ENCODE measurements at places on chromosomes 1 and 21.

DNA sequence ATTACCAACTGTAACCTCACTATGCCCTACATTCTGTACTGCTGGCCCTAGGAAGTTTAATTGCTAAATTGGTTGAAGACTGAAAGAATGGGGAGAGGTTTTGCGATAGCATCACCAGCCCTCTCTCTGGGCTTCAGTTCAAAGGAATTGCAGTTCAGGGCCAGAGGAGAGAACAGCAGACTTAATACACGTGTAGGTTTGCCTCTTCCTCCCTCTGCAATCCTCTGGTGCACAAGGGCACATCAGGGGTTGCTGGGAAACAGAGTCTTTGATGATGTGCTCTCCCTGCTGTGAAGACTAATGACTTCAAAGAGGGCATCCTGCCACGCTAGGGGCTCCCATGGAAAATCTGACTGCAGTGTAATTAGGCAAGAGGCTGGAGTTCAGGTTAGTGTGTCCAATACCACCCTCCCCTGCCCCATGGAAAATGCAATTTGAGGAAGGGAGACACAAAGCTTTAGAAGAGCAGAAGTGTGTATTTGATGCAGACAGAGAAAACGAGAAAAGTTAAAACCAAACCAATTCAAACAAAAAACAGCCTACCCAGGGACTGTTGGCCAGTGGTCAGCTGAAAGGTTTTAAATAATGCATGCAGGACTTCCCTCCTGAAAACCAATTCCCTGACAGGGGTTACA lies 167.9 kb downstream of the ASTN1 start:
- peak; percentile 17 for DNase-seq

DNA sequence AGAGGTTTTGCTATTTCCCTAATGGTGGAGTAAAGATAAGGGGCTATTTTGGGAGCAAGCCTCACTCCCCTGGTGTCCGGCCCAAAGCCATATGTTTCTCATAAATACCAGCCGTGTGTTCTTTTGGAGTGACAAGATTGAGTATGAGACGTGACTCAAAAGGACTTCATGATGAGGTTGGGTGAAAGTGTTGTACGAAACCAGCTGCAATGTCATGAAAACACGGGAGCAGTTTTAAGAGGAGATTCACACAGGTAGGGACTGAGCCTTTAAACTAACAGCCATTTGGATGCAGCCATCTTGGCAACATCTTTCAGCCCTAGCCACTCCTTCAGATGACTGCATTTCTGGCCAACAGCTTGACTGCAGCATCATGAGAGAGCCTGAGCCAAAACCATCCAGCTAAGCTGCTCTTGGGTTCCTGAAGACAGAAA lies 532.3 kb upstream of the USP24 start:
- DNase-seq = peak; percentile 72

- no peak for DNase-seq
These were observed 245.5 kb downstream of the MRPL39 start for GRCh38 chr21:25361765-25362164.

DNA sequence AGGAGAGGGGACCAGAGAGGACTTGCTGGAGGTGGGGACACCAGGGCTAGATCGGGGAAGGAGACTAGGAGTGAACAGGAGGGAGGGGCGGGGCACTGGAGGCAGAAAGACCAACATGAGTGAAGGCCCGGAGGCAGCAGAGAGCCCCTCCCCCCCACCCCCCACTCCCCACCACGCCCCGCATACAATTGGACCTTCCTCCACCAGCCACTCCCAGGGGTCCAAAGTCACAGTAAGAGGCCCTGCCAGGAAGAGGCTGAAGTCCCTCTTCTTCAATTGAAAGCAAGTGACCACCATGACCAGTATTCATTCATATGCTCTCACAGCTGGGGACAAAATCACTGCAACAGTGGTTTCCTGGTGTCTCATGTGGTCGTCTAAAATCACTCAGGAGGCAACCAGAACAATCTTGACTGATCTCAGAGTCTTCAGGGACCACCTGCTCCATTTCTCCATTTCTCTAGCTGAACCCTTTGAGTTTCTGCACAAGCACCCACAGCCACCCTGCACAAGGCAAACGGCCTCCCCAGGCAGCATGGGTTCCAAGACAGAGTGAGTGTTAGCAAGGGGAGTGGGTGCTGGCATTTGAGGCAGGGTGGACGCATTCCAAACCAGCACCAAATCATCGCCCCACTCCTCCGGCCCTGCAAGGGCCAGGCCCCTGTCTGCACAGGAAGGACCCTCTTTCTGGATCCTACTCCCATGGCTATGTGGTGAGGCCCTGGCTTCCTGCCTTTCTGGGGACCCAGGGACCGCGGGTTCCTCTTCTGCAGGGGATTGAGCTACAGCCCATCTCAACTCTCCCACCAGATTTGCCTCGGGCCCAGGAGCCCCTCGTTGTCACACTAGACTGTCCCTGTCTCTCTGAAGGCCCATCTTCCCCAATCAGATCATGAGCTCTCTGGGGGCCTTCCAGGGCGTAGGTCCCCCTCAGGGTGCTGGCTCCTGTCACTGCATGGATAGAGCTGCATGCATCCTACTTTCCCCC lies 17.0 kb downstream of the LAPTM5 start:
- DNase-seq = no peak

DNA sequence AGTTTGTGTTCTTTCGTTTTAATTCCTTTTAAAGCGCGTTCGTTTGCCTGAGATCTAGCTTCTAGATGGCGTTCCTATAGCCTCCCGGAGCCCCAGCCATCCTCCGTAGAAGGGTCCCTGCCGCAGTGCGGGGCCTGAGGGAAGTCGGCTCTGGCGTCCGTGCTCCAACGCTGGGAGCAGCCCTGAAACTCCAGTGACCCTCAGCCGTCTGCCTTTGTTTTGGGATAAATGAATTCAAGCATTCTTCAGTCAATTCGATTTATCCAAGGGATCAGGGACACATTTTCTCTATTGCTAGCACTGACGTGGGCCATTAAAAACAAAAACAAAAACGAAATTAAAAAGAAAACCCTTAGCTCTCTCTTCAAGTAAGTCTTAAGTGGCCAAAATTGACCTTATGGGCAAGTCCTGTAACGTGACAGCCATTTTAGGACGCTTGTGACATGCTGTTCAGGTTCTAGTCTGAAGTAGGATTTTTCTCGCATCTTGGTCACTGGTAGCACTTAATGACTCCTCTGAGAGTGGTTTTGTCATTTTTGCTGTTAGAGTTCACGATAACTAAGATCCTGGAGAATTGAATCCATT lies 742 bp upstream of the HSPA13 start:
- DNase-seq = peak; percentile 47

All from fibroblast of mammary gland (primary cell).